Hippocampal formation (tissue), 2 donors: ENCODE measurements at places on chromosomes 5 and 9.

DNA sequence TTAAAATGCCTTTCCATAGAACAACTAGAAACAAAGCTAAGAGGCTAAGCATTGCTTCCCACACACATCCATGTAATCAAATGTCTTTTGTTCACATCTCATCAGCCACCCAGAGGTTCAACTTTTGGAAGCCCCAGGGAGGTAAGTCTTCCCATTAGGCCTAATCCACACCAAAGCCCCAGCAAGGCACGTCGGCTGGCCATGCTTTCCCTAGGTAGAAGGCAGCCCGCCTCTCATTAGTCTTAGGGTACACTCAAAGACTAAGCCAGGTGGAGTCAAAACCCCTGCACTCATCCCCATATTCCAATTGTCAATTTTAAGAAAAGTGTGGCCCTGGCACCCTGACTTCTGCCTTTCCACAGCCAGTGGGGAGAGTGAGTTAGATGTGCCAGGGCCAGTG lies 87.9 kb downstream of the ATPSCKMT start:
- no peak for DNase-seq

GRCh38 chr9:89983411-89983810 lies 378.6 kb downstream of the GADD45G start:
- DNase-seq: no peak

DNA sequence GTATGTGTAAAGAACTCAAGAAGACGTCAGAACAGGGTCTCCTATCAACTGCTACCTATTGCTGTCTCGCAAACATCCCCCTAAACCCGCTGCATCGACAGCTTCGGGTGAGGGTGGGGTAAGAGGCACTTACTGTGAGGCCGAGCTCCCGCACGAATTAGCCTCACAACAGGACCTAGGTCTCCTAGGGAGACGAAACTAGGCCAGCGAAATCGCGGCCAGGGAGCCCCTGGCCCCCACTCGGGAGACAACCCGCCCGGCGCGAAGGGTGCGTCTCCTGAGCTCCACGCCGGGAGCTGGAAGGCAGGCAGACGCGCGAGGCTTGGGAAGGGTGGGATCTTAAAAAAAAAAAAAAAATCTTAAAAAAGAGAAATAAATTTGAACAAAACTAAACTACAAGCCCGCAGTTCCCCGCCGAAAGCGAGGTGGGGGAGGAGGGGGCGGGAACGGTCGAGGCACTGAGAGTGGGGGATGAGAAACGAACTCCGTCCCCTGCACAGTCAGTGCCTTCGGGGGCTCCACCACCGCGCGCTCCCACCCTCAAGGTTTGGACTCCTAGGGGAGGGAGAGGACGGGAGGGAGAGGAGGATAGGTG lies 33.0 kb upstream of the NFIB start:
- DNase-seq: no peak

GRCh38 chr5:157219491-157220271 lies 39.0 kb downstream of the ITK start:
- no peak for DNase-seq

GRCh38 chr9:68727636-68728035 lies 22.6 kb downstream of the PIP5K1B start:
- no peak for DNase-seq

- no peak for DNase-seq
Measured at GRCh38 chr9:37197158-37198038, 77.0 kb downstream of the ZCCHC7 start.
